ENCODE measurements at places on chromosomes 11 and 22.
A peak's percentile ranks its signal among the peaks of the same experiment; 100 is the strongest.

DNA sequence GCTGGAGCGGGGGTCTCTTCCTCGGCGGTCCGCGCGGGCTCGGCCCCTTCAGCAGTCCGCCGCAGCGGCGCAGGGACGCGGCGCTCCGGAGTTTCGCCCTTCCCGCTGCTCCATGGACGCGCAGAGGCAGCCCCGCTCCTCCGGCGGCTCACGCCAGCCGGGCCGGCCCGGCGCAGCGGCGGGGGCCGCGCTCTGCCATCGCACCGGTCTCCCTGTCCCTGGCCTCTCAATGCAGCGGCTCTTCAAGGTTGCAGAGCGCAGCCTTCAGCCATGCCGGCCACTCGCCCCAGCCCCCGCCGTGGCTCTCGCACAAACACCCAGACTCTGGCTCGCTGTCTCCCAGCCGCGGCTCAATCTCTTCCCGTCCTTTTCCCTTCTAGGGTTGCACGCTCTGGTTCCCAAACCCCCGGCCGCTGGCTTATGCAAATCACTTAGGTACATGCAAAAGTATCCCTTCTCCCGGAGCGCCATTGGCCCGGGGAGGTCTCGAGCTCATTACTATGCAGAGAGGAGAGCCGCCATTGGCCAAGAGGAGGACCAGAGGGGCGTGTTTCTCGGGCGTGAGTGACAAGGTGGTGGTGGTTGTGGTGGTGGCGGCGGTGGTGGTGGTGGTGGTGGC, at the start of gene LGR4:
LGR4 (minus strand) TSS at position 393 of the 619 bp plus-strand sequence. CDS start 488 bp downstream, outside the sequence.
- DNase-seq = peak; percentile 89

- no peak for DNase-seq
Measured at GRCh38 chr22:35197071-35197470, 60.2 kb upstream of the HMGXB4 start.

GRCh38 chr11:101584129-101584515, 315 bp upstream of the TRPC6 start:
- DNase-seq = no peak

DNA sequence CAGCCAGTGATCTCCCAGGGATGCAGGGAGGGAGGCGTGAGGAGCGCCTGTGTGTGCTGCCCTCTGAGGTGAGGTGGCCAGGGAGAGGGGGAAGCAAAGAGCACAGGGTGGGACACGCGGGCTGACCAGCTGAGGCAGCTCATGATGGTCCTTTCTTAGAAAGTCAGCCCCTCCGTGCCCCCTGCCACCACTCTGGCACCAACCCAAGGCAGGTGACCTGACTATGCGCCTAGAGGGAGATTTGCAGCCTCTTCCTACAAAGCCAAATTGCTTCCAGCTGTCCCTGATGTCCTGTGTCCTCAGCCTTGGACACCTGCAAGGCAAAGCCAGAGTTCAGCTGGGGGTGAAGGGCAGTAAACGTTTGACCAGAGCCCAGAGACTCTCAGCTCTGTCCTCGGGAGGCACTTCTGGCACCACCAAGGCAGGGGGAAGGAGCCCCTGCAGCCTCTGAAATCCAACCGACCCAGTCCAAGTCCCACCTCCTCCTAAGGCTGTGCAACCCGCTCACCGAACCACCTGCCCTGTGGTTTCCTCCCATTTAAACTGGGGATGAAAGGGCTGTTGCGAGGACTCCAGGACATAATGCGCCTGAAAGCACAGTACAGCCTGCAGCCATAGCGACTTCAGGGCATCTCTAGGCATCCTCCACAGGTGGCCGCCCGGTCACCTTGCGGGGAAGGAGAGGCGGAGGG, 26.8 kb downstream of the CD5 start:
- DNase-seq = no peak

DNA sequence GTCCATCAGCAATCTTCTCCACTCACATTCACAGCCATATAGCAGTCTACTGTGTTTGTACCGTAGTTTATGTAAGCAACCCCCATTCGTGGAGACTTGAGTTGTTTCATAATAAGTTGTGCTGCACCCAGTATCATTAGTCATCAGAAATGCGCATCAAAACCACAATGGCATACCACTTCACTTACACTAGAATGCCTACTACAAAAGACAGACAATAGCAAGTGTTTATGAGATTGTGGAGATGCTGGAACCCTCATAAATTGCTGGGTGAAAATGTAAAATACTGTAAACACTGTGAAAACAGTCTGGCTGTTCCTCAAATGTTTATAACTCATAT, 133.3 kb downstream of the ATXN10 start:
- DNase-seq = no peak

DNA sequence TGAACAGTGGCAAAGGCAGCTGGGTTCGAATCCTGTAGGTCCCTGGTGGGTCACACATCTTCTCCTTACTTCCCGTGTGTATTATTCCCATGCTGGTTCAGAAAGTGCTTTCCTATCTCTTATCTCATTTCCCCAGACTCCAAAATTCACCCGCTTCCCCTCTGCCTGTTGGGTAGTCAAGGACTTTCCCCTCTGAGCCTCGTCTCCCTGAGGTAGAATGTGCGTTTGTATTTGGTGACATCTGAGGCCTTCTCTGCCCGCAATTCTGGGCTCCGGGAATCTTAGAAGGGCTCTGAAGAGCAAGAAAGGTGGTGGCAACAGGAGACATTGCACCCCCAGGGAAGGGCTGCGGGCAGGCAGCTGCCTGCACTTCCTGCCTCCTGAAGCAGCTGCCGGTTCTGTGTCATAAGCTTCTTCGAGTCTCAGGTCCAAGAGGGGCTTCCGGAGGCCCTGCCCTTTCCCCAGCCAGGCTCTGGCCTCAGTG, 5.9 kb downstream of the LRRC32 start:
- DNase-seq = no peak

DNA sequence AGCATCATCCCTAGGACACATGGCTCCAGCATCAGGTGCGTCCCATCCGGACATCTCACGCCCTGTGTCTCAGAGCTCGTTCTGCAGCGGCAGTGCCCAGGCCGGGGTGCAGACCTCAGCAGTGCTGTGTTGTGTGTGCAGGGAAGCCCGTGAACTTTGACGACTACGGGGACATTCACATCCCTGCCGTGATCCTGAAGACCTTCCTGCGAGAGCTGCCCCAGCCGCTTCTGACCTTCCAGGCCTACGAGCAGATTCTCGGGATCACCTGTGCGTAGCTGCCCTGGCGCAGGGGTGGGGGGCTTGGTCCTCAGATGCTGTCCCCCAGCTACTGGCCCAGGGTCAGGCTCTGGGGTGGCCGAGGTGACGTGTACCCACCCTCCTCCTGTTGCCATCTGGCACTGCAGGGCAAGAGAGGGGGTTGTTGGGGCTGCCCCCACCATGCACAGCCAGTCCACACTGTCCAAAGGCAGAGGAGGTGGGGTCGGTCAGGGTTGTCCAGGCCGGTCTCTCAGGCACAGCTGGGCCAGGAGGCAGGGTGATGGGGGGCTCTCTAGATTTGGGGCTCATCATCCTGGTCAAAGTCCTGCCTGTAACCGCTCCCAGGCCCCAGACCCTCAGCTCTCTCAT, 96.5 kb downstream of the ARHGAP8 start:
- no peak for DNase-seq

- peak; percentile 16 for DNase-seq
Measured at GRCh38 chr11:74462009-74462408, 5.3 kb downstream of the KCNE3 start.

DNA sequence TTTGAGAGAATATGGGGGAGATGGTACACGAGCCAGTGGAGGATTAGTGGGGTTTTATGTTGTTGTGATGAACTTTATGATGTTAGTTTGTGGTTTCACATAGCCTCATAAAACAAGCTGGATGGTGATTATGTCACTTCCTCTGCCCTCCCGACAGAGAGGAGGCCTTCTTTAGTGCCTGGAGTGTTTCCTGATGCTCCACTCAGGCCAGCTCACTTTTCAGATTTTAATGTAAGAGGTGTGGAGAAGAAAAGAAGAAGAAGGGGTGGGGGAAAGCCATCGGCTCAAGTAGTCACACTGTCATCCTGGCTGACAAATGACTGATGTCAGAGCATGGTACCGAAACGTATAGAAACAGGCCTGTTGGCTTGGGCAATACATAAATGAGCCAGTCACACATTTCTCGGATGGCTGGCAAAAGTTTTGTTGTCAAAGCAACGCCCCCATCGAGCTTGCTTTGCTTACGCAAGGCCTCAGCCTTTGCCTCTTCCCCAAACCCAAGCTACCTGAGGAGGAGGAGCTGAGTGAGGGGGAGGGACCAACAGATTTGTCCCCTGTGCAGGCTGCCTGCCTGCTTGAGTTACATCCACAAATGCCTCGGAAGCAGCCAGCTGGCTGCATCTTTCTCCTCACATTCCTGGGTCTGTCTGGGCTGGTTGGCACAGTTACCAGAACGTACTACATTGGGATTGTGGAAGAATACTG, at the start of gene HEPHL1:
HEPHL1 (plus strand) TSS at position 578 of the 705 bp plus-strand sequence; CDS start at position 593, 15 bp downstream.
- DNase-seq = no peak

DNA sequence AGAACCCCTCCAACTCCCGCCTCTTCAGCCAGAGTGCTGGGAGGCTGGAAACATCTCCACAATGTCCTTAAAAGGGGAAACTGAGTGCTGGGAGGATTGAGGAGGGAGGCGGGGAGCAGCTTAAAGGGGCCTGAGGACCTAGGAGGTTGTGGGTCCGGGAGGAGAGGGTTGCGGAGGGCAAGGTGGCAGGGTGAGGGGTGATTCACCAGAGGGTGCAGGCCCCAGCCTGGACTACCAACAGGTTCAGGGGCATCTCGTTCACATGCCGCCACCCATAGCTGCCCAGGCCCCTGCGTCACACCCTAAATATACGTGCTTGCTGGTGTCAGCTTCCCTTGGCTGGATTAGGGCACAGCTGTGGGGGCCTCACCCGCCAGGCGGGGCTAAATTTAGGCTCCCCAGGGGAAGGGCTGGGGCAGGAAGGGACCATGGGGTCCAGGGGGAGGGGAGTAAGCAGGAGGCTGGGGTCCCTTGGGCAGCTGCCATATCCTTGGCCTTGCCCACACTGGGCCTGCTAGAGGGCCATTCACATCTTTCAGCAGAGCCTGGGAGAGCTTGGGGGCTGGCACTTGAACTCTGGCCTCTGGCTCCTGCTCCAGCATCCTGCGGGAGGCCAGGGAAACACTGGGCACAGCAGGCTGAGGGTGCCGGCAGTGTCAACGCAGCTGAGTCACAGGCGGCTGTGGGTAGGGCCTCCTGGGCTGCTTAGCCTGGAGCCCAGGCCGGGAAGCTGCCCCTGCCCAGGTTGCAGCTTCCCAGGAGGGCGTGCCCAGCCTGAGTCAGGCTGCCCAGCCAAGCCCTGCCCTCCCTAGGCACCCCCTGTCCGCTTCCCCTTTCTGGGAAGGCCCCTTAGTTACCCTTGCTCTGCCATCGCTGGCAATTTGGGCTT, 1.3 kb downstream of the EHBP1L1 start:
- DNase-seq = peak; percentile 62

GRCh38 chr11:134277183-134278001, 1.2 kb downstream of the GLB1L3 start:
- DNase-seq = no peak

DNA sequence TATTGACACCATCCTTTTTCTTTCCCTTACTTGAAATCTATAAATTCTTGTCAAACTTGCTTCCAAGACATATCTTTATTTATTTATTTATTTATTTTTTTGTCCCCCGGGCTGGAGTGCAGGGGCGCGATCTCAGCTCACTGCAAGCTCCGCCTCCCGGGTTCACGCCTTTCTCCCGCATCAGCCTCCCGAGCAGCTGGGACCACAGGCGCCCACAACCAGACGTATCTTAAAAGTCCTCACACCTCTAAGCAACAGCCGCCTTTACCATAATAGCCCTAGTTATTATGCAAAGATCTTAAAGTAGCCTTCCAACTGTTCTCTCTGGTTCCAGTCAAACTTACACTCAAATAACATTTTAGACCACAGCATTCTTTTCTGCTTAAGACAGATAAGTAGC, 657.0 kb upstream of the B3GAT1 start:
- no peak for DNase-seq

DNA sequence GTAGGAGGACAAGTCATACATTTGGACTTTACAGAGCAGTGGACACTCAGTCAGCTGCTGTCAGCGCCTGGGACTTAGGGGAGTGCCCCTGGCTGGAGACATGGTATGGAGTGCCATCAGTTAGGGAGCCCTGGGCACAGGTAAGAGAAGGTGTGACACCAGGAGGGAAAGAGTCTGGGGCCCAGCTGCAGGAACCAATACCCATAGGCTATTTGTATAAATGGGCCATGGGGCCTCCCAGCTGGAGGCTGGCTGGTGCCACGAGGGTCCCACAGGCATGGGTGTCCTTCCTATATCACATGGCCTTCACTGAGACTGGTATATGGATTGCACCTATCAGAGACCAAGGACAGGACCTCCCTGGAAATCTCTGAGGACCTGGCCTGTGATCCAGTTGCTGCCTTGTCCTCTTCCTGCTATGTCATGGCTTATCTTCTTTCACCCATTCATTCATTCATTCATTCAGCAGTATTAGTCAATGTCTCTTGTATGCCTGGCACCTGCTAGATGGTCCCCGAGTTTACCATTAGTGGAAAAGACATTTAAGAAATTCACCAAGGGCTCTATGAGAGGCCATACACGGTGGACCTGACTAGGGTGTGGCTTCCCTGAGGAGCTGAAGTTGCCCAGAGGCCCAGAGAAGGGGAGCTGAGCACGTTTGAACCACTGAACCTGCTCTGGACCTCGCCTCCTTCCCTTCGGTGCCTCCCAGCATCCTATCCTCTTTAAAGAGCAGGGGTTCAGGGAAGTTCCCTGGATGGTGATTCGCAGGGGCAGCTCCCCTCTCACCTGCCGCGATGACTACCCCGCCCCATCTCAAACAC, 850 bp upstream of the MIF start:
- DNase-seq = no peak
